ENCODE measurements at places on chromosomes 7 and 10.

- no peak for DNase-seq
Observed at GRCh38 chr7:74627661-74628411, 29.7 kb upstream of the GTF2I start.

DNA sequence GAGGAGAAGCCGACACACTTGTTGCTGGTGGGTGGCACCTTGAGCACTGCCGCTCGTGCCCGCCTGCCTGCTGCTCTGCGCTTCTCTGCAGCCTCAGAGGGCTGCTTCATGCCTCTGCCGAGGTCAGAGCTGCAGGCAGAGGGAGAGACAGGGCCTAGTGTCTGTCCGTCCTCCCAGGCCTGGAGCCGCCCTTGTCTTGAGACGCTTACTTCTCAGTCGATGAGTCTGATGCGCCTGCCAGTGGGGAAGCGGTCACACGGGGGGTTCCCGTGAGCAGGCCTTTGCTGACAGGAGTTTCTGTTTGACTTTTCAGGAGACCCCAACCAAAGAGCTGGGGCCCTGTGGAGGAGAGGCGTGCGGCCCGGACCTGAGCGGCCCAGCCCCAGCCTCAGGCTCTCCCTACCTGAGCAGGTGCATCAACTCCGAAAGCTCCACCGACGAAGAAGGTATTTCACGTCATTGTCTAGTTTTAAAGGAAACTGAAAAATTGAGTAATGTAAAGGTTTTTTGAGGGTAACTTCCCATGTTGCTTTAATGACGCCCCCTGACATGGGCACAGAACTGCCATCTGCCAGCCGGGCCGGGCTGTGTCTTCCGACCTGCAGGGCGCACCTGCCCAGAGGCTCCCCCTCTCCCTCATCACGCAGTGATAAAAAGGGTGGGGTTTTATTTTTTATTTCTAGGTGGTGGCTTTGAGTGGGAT is 7.8 kb upstream of the BHLHA15 start:
- no peak for DNase-seq

DNA sequence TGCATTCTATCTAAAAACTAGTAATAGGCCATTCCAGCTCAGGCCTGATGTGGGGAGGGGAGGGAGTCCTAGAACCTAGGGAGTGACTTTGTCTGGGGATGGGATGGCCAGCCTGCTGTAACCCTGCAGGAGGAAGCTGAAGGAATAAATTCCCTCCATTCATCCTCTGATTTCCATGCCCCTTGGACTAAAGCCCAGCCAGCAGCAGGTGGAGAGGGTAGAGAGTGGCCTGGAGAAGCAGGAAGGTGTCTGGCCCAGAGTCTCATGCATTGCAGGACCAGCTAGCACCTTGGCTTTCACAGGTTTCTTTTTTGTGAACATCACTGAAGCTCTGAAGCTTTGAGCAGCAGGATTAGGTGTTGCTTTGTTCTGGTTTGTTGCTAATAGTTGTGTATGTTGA is 32.8 kb upstream of the CDH23 start:
- DNase-seq = no peak

- DNase-seq = no peak
Observed at GRCh38 chr10:74882427-74882826, 56.0 kb downstream of the KAT6B start.

- DNase-seq = peak; percentile 41
Observed at GRCh38 chr10:84429926-84430520, 101.6 kb downstream of the CCSER2 start.

DNA sequence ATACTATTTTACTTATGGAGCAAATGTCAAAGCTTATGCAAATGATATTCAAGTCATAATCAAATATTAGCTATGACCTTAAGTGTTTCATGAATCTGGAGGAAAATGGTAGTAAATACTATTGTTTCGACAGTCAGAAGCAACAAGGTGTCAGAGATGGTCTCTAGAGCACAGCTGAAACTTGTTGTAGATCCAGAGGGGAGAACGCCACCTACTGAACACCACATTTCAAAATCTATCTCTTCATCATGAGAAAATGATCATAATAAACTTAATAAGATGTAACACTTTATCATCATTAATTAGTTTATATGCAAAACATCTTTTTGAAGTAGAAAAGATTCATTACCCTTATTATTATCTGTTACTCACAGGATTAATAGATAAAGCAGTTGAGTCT is 418.7 kb downstream of the GATA3 start:
- peak; percentile 6 for DNase-seq

- DNase-seq = no peak
Observed at GRCh38 chr7:106281585-106282318, 3.0 kb downstream of the NAMPT start.

DNA sequence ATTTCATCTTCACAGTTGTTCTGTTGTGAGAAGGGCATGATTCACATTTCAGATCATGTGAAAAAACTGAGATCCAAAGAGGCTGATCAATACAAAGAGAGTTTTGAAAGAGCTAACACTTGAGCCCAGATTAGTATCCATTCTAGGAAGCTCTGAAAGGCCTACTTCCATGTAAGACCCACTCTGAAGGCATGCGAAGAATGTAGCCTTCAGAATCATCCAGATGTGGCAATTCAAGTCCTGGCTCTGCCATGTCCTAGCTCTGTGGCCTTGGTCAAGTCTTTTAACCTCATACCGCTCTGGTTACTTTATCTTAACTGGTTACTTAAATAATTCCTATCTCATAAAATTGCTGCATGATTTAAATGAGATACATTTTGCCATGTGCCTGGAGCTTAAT is 111.1 kb downstream of the FZD1 start:
- DNase-seq = no peak

GRCh38 chr7:142745091-142745635 is 4.1 kb upstream of the PRSS1 start:
- DNase-seq = no peak

DNA sequence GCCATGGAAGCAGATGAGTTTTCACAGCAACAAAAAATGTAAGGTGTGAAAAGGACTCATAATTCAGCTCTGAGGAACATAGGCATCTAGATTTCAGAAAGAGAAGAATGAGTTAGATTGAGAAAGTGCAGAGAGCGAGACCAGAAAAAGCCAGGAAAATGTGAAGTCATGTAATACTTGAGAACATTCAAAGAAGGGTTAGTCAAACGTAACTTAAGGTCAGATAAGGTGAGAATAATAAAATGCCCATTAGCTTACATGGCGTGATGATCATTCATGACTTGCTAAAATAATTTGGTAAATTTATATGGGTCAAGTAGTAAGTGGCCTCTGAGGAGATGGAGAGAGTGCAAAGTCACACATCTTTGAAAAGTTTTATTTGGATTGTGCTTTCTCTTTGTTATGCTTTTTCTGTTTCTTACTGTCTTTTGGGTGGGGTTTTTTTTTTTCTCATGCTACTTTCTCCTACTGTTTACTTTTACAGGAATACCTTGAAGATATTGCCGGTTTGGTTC is 271.8 kb upstream of the NRG3 start:
- no peak for DNase-seq

- DNase-seq = no peak
Observed at GRCh38 chr10:6719561-6719960, 139.5 kb upstream of the PRKCQ start.

DNA sequence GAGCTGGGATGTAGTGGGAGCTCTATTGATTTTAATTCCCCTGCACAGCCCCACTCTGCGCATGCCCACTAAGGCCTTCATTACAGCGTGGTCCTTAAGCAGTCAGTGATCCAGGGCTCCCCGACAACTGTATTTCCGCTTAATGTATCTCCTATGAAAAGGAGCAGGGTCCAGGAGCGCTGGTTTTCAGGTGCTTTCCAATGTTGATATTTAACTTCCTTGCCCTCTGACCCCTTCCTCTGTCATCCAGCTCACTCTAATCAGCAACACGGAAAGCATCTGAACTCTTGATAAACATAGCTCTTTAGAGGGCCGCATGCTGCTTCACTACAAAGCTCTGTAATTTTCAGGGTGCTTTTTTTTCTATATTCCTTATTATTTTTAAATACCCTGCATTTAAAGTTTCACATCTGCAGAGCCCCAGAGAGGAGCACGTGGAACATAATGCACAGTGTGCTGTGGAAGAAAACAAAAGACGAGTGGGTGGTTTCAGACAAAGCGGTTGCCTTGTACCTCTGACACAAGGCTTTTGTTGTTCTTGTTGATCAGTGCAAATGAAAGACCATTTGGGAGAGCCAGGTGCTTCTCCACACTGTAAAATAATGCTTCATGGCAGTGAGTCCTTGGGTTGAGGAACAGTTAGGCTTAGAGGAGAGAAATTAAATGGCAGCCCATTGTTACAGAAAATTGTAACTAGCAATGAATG is 465.9 kb upstream of the CELF2 start:
- DNase-seq = no peak

DNA sequence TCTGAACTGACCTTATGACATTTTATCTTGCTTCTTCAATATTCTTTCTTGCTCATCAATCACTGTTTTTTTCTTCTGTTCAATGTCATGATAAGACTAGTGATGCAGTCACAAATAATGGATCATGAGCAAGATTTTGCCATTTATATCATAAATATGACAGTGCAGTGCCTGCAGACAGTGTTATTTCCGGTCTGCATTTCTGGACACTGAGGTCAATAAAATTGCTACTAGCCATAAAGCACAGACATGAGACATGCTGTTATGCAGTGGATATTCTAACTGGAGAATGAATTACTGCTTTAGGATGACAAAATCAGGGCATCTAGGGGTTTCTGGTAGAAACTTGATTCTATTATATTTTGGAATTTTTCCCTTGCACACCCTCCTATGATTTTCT is 1509.7 kb upstream of the LRRTM3 start:
- no peak for DNase-seq

DNA sequence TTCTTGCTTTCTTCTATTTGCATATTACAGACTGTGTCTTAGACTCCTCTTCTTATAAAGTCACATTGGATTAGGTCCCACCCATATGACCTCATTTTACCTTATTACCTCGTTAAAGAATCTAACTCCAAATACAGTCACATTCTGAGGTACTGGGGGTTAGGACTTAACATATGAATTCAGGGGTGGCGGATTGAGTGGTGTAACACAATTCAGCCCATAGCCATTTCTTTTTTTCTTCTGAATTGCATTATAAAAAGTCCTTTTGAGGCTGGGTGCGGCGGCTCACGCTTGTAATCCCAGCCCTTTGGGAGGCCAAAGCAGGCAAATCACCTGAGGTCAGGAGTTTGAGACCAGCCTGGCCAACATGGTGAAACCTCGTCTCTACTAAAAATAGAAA is 6.8 kb upstream of the HERC4 start:
- DNase-seq = no peak

GRCh38 chr7:151539088-151539671 is 19.5 kb upstream of the RHEB start:
- no peak for DNase-seq

DNA sequence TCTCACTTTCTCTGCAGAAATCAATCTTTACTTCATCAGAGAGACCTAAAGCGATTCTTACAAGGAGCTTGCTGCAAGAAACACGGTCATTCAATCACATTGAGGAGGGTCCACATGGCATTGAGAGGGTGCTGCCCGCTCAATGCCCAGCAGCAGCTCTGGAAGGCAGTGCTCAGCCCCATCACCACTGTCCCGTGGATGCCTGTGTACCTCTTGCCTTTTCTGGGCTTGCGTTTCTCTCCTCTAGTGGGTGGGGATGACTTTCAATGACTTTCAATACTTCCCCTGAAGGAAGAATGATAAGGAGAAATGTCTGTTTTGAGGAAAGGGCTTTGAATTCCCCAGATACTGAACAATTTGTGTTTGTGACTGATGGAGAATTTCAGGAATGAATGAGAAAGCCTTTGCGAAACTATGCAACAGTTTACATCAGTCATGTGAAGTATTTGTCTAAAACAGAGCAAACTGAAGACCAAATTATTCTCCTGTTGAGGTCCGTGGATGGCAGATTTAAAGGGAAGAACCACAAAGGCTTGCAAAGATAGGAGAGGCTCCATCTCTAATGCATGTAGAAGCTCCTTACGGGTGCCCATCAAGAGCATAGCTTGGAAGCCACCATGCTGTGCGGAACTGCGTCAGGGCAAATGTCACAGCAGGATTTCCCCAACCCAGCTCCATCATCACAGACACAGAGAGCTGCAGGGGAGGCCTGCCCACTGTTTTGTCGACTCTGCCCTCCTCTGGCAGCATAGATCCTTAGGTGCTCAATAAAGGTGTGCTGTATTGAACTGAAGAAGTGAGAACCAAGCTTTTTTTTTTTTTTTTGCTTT is 6.6 kb upstream of the ZNF22 start:
- DNase-seq = no peak

GRCh38 chr7:157158400-157158799 is 19.7 kb downstream of the UBE3C start:
- no peak for DNase-seq

GRCh38 chr10:5268234-5268633 is 71.6 kb downstream of the AKR1C4 start:
- no peak for DNase-seq

GRCh38 chr7:69640216-69640615 is 41.9 kb downstream of the AUTS2 start:
- no peak for DNase-seq

GRCh38 chr7:101901661-101902491 is 84.5 kb downstream of the CUX1 start:
- DNase-seq = no peak

- no peak for DNase-seq
Observed at GRCh38 chr10:128880159-128880725, 586.8 kb upstream of the MGMT start.

GRCh38 chr10:107487284-107487683 is 322.8 kb upstream of the SORCS1 start:
- DNase-seq = no peak

DNA sequence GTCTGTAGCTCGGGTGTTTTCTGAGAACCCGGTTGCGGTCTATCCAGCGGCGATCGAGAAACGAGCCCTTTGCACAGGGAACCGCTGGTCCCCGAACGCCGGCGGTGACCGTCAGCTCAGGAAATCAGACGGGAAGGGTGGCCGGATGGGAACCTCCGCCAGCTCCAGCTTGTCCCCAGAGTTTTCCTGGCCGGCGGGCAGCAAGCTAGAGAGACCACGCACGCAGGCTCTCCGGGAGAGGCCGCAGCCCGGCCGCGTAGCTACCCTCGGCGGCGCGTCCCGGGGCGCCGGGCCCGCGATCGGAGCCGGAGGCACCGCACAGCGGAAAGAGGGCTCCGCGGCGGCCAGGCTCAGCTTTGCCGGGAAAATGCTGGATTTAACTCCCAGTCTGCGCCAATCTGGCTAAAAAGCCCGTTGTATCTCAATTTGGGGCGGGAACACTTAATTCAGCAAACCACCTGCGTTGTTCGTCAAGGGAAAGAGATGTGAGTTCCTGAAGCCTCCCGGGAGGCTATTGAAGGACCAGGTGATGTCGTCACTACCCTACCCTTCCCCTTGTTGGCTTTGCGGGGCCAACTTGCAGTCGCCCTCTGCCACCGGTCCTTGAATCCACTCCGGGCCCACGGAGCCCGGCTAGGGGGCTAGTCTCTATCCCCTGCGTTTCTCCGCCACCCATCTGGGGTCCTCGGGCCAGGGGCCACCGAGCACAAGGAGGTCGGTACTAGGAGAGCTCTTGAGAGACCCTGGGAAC is 859 bp upstream of the CH25H start:
- no peak for DNase-seq

- DNase-seq = no peak
Observed at GRCh38 chr7:93475811-93476210, 98.7 kb downstream of the CALCR start.

DNA sequence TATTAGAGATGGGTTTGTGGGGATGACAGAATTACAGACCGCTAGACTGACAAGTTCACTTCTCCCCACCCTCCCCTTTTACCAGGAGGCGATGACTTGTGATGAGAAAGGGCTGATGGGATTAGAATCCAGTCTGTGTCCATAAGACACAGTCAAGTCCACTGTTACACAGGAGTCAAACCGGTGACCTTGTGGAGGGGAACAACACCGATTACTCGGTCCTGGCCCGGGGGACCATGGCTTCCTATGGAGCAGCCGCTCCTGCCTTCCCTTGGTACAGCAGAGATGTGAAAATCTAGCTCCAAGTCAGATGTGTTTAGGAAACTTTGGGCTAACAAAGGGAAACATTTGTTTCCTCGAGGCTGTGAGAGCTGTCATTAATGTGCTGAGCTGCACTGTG is 105.5 kb downstream of the ACTR3B start:
- no peak for DNase-seq

Data from T follicular helper cell (primary cell).